ENCODE measurements at places on chromosomes 4 and X.

DNA sequence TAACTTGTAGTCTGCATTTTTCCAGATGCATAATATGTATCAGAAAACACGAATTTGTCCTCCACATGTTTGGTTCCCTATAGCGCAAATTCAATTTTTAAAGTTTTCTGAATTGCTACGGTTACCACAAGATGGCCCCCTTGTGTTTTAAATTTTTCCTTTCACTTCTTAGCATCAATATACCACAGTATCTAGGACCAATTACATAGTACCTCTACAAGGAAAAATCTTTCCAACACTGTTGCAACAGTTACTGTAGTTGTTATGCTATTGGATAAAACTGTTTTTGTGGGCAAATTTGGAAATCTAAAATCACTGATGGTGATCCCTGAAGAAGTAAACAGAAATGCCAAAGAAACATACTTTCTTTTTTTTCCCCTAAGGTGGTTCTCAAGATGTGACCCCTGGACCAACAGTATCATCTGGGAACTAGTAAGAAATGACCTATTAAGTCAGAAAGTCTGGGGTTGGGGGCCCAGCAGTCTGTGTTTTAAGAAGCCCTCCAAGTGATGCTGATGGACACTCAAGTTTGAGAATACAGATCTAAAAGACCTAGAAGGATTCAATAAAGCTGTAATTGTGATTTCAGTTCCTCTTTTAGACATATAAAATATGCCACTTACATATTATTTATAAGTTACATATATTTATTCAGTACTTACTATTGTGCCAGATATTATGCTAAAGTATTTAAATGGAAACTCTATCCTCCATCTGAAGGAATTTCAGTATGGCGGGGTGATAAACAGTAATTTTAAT, 3.1 kb downstream of the ZGRF1 start:
- peak; percentile 4 for DNase-seq

GRCh38 chr4:7024336-7024890, 18.8 kb upstream of the TADA2B start:
- no peak for DNase-seq

DNA sequence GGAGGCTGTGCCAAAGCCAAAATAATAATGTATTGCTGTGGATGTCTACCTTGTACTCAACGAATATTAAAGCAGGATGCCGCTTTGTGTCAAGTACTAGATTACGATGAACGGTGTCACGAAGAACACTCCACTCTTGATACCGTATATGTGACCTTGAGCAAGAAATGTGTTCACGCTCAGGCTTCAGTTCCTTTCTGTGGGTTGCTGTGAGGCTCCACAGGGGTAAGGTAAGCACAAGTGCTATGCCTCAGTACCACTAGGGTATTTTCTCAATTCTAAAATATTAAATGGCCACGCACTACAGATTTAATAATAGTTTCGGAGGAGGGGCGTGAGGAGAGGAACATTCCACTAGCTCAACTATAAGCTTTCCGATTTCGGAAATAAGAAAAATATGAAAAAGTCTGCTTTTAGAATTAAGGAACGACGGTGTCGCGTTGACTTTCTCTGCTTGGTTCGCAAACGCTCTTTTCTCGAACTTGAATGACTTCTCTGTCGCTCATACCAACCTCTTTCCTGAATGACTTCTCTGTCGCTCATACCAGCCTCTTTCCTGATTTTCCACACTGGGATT, 607 bp upstream of the SCOC start:
- DNase-seq: peak; percentile 0

DNA sequence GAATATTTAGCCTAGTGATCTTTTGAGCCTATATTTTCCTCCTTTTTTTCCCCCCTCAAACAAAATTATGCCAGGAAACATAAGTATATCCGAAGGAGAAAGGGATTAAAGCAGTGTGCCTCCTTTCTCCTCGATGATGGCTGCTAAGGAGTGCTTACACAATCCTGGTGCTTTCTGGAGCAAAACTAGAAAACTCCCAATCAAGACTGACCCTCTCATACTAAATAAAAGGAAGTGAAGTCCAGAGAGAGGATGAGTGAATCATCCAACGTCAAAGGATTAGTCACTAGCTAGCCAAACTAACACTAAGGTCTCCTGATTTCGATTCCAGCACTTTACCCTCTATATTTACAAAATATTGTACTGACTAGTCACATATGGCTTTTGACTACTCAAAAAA, 146.8 kb downstream of the PPP3CA start:
- no peak for DNase-seq

GRCh38 chr4:110442309-110442708, 33.6 kb upstream of the ENPEP start:
- DNase-seq: no peak

GRCh38 chr4:47530801-47531200, 45.7 kb downstream of the ATP10D start:
- no peak for DNase-seq

DNA sequence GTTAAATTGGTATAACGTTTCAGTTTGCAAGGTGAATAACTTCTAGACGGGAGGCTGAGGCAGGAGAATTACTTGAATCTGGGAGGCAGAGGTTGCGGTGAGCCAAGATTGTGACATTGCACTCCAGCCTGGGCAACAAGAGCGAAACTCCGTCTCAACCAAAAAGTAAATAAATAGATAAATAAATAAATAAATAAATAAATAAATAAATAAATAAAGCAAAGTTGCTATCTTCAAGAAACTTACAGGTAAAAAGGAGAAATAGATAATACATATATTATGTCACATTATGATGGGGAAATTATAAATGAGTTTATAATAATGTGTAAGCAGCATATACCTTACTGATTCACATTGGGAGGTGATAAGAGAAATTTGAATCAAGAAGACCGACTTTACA, 1966.0 kb downstream of the PCDH7 start:
- no peak for DNase-seq

DNA sequence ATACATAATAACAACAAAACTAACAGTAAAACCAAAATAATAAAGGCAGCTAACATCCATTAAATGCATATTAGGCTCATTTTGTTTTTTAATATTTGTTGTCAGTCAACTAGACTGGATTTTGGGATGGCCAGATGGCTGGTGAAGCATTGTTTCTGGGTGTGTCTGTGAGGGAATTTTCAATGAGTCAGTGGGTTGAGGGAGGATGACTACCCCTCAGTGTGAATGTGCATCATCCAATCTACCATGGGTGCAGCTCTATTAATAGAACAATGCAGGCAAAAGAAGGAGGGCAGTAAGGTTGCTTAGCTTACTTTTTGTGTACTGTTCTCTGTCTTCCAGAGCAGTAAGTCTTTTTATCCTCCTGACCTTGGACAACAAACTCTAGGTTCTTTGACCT, 484.2 kb upstream of the HS3ST1 start:
- DNase-seq: no peak

GRCh38 chr4:89619206-89619962, 217.6 kb downstream of the SNCA start:
- DNase-seq: no peak

DNA sequence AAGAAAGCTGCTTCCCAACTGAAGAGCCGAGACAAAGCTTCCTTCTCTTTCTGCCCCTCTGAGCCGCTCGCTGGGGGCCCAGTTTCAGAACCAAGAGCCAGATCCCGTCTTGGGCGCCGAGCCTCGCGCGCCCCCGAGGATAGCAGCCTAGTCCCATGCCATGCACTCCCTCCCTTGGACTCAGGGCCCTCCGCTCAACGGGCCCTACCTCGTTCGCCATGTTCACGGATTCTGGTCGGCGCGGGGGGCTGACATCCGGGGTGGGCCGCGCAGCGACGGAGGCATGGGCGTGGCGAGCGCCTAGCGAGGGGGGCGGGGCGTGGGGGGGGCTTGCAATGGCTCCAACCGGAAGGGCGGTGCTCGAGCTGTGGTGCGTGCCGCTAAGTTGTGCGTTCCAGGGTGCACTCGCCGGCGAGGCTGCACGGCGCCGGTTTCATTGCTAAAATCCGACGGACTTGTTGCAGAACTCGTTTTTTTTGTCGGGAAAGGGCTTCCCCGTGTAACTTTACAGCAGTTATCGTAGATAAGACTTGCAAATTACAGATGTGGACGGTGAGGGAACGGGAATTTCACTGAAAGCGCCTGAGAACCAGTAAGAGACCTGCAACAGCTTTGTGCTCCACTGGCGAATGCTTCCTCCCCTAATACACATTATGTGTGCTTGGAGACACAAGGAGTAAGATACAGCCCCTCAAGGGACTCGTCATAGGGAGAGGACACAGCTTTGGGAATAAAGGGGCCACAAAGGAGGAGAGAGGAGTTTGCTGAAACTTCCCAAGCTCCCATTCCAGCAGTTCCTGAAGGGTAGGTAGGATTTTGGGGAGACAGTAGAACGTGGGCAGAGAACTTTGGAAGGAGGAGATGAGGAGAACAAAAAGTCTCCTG, at the start of gene ADH5:
ADH5 (minus strand) TSS at position 308 of the 885 bp plus-strand sequence; CDS start at position 220, 88 bp downstream.
- peak; percentile 21 for DNase-seq

DNA sequence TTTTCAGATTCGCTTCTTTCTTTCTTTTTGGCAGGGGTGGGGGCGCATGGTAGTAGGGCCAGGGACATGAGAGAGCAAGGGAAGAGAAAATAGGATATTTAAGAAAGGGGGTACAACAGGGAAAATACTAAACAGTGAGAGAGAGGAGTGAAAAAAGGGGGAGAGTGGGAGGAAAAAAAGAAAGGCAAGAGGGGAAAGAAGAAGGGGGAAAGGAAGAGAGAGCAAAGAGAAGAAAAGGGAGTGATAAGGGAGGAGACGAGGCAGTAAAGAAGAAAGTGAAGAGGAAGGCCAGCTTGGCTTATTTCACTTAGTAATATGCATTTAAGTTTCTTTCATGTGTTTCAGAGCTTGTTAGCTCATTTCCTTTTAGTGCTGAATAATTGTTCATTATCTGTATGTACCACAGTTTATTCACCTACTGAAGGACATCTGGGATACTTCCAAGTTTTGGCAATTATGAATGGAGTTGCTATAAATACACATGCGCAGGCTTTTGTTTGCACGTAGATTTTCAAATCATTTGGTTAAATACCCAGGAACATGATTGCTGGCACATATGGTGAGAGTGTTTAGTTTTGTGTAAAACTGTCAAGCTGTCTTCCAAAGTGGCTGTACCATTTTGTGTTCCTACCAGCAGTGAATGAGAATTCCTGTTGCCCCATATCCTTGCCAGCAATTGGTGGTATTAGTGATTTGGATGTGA, 37.3 kb downstream of the CASP6 start:
- DNase-seq: no peak

- no peak for DNase-seq
Observed at GRCh38 chr4:161356351-161356750, 807.4 kb downstream of the FSTL5 start.

DNA sequence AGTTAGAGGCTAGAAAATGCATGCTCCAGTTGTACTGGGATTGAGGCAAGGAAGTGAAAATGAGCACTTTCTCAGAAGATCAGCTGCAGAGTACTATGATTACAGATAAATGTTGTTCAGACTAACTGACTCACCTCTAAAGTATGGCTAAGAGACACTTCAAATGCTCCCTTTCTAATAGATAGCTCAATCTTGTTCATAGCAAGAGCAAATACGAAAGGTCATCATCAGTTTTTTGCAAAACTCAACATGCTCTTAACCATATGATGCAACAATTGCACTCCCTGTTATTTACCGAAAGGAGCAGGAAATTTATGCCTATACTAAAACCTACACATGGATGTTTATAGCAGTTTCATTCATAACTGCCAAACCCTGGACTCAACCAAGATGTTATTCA, 838.4 kb upstream of the INTU start:
- no peak for DNase-seq

DNA sequence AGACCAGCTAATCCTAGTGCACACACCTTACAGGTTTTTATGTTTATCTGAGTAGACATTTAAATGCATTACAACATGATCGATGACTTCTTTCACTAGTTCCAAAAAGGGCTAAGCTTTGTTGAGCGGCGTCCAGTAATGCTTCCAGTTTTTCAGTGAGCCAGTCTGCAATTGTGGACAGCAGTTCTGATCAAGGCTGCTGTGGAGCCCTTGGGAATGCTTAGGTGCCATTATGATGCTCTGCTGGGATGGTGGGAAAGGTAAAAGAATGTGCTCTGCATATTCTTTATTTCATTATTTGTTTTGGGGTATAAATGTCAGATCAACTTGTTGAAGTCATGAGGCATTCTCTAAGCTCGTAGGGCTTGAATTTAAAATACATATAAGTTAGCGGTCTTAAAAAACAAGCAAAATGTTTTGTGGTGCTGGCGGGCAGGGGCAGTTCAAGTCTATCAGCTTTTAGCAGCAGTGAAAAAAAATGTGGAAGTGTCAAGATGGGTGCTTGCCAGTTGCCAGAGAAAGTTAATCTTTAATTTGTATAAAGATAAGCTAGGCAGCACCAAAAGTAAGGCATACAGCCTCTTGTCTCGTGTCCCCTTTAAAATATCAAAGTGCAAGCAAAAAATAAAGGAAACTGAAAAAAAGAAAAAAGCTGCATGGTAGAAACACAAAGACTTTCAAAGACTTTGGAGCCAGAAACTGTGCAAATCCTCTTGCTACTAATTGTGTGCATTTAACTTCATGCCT, 5.8 kb downstream of the MID1IP1 start:
- DNase-seq: no peak

DNA sequence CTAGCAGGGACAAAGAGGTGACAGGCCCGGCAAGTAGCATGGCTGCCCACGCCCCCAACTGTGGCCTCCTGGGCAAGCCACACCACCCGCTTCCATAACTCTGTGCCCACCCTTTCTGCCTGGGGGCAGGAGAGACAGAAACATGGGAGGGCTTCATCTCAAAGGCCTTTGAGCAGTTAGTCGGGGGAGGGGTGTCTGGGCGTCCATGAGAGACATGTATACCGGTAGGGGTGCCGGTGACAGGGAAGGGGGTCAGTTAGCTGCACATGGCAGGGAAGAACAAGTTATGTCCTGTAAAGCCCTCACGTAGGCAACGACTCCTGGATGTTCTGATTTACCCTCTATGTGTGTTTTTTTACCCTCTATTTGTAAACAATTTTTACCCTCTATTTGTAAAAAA, 9.3 kb downstream of the PDZD4 start:
- DNase-seq: no peak

- DNase-seq: no peak
Observed at GRCh38 chrX:41441934-41442823, 5.0 kb upstream of the NYX start.

GRCh38 chr4:93842601-93843252, 14.2 kb downstream of the ATOH1 start:
- DNase-seq: no peak

- no peak for DNase-seq
Observed at GRCh38 chr4:28351826-28352225, 1491.2 kb downstream of the STIM2 start.

GRCh38 chr4:52892880-52893279, 30.8 kb downstream of the RASL11B start:
- DNase-seq: no peak

DNA sequence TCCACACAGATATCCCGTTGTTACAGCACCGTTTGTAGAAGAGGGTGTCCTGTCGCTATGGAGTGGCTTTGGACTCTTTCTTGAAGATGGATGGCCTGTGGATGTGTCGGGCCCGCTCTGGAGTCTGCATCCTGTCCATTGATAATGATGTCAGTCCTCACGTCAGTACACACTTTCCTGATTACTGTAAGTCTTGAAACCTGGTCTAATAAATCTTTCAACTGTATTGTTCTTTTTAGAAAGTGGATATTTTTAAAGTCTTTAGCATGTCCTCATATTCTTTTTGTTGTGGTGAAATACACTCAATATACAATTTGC, 14.9 kb downstream of the MSANTD1 start:
- DNase-seq: no peak

GRCh38 chr4:82811838-82812341, 13.3 kb upstream of the SCD5 start:
- no peak for DNase-seq

GRCh38 chrX:18855919-18856644, 127.8 kb downstream of the PHKA2 start:
- no peak for DNase-seq

- no peak for DNase-seq
Observed at GRCh38 chrX:135740681-135741149, 27.3 kb downstream of the CT45A1 start.

GRCh38 chrX:33062041-33062440, 149.3 kb downstream of the DMD start:
- no peak for DNase-seq

All from SIG-M5 (cell line).